HFFc6 (cell line): ENCODE measurements at places on chromosomes 11 and 22. TPM values are rescaled to one million over a fixed set of nuclear protein-coding genes. Genes with fewer than 3 reads are reported as not detected.

DNA sequence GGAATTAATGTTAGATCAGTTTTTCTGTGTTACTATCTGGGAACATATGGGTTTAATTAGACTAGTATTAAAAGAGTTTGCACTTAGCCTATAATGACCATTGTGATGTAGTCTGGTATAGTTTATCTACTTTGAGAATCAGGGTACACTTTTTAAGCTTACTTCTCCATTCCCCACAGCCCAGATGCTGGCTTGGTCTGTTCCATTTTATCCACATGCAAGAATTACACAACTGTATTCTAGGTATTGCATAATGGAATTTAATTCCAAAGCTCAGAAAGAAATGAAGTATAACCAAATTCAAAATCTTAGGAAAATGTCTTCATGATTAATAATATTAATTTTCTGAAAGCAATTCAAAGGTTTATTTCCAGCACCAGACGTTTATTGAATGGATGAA lies 122.2 kb upstream of the PDGFD start:
- no peaks in the 10 kb centered on the region for H3K27me3 ChIP-seq
- H3K36me3 ChIP-seq = no peaks in the 10 kb centered on the region
- H3K27ac ChIP-seq = no peak overlapping the region

- H3K4me1 ChIP-seq = peaks cover 42% of the 10 kb centered on the region
- peak overlapping the region; percentile 96 for H3K4me3 ChIP-seq
- no peaks in the 10 kb centered on the region; the same call in 1 of the 2 replicates for H3K36me3 ChIP-seq
- no peaks in the 10 kb centered on the region; the same call in 1 of the 2 replicates for H3K27me3 ChIP-seq
These were observed 929 bp downstream of the PRDM10 start for GRCh38 chr11:130001461-130002351.

DNA sequence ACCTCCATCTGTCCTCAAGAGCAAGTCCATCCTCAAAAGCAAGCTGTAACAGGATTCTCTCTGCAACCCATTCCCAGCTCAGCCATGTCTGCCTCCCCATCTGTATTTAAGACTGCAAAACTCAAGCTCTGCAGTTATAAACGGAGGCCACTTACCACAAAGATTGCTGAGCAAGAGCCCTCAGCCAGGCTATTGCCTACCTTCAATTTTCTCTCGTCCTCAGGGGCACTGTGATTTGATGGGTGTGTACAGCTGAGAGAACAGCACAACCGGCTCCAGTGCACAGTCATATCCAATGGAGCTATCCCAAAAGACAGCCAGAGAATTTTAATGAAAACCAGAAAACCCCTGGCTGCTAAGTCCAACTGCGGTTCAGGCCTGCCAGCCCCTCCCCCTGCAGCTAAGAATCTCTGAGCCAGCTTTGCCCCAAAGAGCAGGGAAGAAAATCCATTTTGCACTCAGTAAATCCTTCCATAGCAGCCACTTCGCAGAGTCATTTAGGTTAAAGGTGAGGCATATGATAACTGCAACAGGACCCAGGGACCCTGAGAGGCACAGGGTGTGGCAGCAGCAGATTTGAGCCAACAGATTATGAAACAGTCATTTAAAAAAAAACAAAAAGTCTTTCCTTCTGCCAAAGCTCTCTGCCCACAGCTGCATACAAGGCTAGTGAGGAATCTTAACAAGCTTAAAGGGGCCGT lies 37.6 kb downstream of the RAB30 start:
- peaks cover 63% of the 10 kb centered on the region for H3K4me1 ChIP-seq
- peak overlapping the region; percentile 80 for H3K27ac ChIP-seq
- H3K36me3 ChIP-seq = peaks cover 12% of the 10 kb centered on the region
- H3K27me3 ChIP-seq = no peaks in the 10 kb centered on the region
- DNase-seq = peak; percentile 78

DNA sequence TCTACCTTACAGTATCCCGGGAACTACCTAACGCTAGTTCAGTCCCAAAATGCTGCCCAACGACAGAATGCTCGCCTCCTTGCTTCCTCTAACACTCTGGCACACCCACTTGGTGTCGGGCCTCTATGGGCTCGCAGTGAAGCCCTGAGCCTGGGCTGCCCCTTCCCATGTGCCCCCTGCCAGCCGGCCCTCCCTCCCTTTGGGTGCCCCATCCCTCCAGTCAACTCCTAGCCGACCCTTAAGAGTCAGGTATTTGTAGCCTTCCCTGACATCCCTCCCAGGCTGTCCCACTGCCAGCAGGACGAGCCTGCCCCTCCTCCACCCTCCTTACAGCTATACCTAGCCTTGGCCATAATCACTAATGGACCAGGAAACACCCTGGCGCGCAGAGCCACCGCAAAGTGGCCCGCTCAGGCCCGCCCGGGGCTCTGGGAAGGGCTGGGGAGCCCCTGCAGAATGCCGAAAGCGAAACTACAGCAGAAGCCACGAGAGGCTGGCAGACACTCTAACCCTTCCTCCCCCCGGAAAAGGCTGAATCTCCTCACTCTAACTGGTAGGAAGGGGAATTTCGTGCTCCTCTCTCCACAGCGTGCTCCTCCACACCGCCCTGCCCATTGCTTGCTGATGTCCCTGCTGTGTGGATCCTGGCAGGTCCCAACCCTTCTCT lies 8.2 kb downstream of the CBX7 start:
- H3K4me3 ChIP-seq = peak overlapping the region; percentile 90
- H3K27me3 ChIP-seq = peaks cover 4% of the 10 kb centered on the region
- H3K4me1 ChIP-seq = peaks cover 8% of the 10 kb centered on the region
- DNase-seq = peak; percentile 10

GRCh38 chr11:108474664-108475463 lies 7.5 kb upstream of the C11orf65 start:
- H3K4me3 ChIP-seq = no peak overlapping the region
- peaks cover 5% of the 10 kb centered on the region; the same call in 1 of the 2 replicates for H3K36me3 ChIP-seq
- H3K27ac ChIP-seq = no peak overlapping the region
- no peaks in the 10 kb centered on the region for H3K4me1 ChIP-seq
- no peak for DNase-seq
- no peaks in the 10 kb centered on the region for H3K27me3 ChIP-seq

DNA sequence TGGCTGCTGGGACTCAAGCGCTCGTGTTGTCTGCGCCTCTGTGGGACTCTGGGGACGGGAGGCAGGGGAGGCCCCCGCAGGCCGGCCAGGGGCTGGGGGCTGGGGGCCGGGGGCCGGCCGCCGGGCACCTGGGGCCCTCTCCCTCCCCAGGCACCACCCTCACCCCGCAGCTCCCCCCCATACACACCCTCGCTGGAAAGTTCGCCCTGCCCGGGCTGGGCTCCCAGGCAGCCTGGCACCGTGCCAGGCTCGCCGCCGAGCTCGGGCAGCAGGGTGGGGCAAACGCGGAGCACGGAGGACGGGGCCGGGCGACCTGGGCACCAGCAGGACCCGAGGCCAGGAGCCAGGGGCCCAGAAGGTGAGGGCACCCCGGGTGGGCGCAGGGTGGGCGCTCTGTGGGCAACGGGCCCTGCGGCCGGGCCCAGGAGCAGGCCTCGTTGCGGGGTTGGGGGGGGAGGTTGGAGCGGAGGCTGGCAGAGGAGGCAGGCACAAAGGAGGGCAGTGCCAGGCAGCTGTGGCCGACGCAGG lies 76.7 kb upstream of the WNT7B start:
- peak overlapping the region; percentile 92 for H3K4me3 ChIP-seq
- DNase-seq = no peak
- H3K27ac ChIP-seq = peak overlapping the region; percentile 91
- H3K4me1 ChIP-seq = peaks cover 65% of the 10 kb centered on the region

DNA sequence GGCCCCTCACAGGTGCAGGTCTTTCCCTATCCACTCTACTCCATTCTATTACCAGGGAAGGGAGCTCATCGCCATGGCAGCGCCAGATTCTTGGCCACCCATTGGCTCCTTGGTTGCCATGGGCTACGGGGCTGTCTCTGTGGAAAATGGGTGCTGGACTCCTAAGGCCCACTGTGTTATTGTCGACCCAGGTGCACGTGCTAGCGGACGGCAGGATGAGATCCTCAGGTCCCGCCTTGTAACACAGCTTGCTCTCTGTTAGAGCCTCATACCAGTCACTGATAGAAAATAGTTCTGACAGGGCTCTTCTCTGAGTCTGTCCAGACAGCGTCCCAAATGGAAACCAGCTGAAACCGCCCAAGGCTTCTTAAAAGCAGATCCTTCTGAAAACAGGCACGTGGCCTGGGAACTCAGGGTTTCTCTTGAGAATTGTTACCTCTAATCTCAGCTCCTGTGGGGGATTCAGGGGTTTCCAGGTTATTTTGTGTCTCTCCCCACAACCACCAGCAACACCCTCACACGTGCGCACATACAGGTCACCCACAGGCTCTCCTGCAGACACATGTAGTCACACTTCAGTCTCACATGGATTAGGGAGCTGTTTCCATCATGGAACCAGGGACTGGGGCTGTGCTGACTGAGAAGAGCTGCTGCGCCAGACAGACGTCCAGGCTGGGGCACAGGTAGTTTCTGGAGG lies 1.5 kb downstream of the TUB start:
- H3K36me3 ChIP-seq = no peaks in the 10 kb centered on the region
- no peak for DNase-seq
- H3K27ac ChIP-seq = no peak overlapping the region
- H3K4me3 ChIP-seq = no peak overlapping the region; the same call in 1 of the 2 replicates
- H3K27me3 ChIP-seq = peaks cover 42% of the 10 kb centered on the region

DNA sequence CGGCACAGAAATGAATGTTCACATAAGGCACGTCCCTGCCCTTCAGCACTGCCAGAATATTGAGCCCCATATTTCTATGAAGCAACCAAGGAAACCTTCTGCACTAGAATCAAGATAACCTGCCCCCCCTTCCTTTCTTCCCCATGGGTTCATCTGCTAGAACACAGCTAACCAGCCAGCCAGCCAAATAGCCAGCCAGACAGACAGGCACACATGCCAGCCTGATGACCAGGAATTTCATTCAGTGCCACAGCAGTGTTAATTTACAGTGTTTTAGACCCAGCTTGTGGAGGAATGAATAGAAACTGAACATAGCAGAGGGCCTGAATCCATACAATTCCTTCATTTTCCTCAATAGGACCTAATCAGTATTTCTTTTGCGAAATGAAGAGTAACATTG lies 57.0 kb downstream of the TENM4 start:
- DNase-seq = no peak
- peaks cover 39% of the 10 kb centered on the region for H3K4me1 ChIP-seq
- H3K27me3 ChIP-seq = 0 out of 2 replicates have a peak, but pooled peaks cover 3% of the 10 kb centered on the region
- H3K4me3 ChIP-seq = no peak overlapping the region
- no peak overlapping the region for H3K27ac ChIP-seq

- DNase-seq = no peak
- H3K27ac ChIP-seq = no peak overlapping the region
- no peaks in the 10 kb centered on the region for H3K4me1 ChIP-seq
- H3K4me3 ChIP-seq = no peak overlapping the region
These were observed 344.7 kb downstream of the BUD13 start for GRCh38 chr11:116427903-116428637.

DNA sequence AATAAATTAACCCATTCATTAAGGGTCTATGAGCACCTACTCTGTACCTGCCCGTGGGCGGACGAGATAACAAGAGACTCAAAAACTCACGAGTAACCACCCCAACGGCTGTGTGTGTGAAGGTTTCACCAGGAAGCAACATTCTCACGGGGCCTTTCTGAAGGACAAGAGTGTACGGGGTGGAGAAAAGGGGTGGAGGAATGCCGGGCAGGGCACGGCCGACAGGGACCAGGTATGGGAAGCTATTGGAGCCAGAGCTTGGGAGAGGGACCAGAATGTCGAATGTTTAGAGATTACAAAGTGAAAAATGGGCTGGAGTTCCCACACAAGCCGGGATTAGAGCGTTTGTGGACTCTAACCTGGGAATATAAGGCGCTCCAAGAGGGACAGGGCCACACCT lies 1.6 kb downstream of the KMT5B start:
- peak overlapping the region; percentile 9; the same call in 1 of the 2 replicates for H3K27ac ChIP-seq
- H3K27me3 ChIP-seq = peaks cover 7% of the 10 kb centered on the region
- peaks cover 45% of the 10 kb centered on the region for H3K4me1 ChIP-seq
- no peaks in the 10 kb centered on the region for H3K36me3 ChIP-seq
- H3K4me3 ChIP-seq = peak overlapping the region; percentile 98

DNA sequence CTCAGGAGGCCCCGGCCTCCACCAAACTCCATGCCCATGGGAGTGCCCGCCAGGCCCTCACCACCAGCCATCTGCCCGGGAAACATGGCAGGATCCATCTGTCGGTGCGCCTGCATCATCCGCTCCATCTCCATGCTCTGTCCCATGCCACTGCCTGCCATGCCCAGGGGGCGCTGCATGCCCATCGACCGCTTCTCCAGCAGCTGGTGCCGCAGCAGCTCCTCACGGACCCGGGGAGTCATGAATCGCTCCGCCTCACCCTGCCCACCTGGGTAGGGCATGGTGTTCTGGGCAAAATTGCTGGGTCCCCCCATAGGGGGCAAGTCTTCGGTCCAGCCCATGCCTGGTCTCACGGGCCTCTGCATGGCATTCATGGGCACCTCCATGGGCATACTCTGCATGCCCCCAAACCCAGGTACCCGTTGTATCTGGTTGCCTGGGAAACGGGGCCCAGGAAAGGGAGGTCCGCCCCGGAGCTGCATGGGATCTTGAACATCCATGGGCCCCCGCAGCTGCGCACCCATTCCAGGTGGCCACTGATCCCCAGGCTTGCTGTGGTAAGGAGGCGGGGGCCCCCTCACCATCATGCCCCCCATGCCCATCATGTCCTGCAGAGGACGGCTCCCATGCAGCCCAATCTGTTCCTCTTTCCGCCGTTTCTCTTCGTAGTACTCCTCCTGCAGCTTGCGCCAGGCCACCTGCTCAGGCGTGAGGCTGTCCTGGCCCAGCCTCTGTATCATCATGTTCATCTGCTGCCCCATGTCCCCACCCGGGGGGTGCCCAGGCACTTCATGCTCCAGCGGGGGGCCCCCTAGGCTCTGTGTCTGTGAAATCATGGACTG lies 18.0 kb downstream of the CXCR5 start:
- H3K4me1 ChIP-seq = peaks cover 6% of the 10 kb centered on the region
- H3K27me3 ChIP-seq = peaks cover 8% of the 10 kb centered on the region
- H3K4me3 ChIP-seq = no peak overlapping the region
- no peak overlapping the region for H3K27ac ChIP-seq
- H3K36me3 ChIP-seq = peaks cover 21% of the 10 kb centered on the region; the same call in 1 of the 2 replicates

DNA sequence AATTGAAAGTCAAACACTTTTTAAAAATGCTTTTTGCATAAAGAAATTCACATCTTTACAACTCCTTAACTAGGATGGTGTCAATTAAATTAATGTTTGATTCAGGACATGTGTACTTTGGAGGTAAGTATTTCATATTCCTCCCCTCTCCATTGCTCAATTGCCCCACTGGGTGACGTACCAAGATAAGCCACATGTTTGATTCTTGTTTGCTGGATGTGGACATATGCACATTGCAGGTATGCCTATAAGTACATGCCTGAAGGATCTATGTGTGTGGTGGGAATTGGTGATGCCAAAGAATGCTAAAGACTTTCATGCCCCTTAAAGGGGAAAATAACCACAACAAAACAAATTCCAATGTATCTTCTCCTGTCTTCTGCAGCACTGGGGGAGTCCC lies 5.8 kb downstream of the CD44 start:
- peaks cover 88% of the 10 kb centered on the region for H3K4me1 ChIP-seq
- peak overlapping the region; percentile 96 for H3K4me3 ChIP-seq
- H3K36me3 ChIP-seq = peaks cover 88% of the 10 kb centered on the region
- peak overlapping the region; percentile 92 for H3K27ac ChIP-seq
- peaks cover 51% of the 10 kb centered on the region for H3K27me3 ChIP-seq
- no peak for DNase-seq

- H3K27me3 ChIP-seq = peaks cover 4% of the 10 kb centered on the region
- DNase-seq = no peak
- no peaks in the 10 kb centered on the region for H3K4me1 ChIP-seq
- peaks cover 7% of the 10 kb centered on the region for H3K36me3 ChIP-seq
- no peak overlapping the region for H3K27ac ChIP-seq
These were observed 37.5 kb upstream of the TEF start for GRCh38 chr22:41344189-41344788.

Gene SPA17
- total RNA-seq = 5.2 to 9.7 TPM (median 9.2 TPM) in 3 replicates

Gene C22orf42
- not detected in 3 replicates for total RNA-seq

Gene SLC5A12
- not detected in 3 replicates for total RNA-seq

Gene CASP4
- total RNA-seq = 56.5 to 67.0 TPM (median 61.0 TPM) in 3 replicates
